Stimulated activated CD4-positive, alpha-beta T cell treated with anti-CD3 and anti-CD28 coated beads, Interleukin-4, amount 100 ng/mL, for 1 hour (primary cell): ENCODE measurements at places on chromosomes 13 and 19.

- no peak for DNase-seq
Measured at GRCh38 chr13:65011378-65011777, 2218.8 kb downstream of the PCDH9 start.

DNA sequence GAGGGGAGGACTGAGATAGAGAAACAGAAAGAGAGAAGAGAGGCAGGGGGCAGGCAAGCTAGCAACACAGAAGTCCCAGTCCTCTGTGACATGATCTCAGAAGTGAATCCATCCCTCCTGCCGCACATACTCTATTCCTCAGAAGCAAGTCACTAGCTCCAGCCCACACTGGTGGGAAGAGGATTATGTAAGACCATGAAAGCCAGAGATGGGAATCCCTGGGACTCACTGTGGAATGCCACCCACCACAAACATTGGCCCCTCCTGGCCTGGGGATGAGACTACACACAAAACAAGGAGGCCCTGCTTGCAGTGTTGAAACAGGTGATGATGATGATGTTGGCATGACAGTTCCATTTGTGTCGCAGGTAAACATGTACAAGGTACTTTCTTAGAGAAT lies 419.9 kb downstream of the IRS2 start:
- DNase-seq: no peak

GRCh38 chr13:110872768-110873638 lies 41.9 kb downstream of the ANKRD10 start:
- no peak for DNase-seq

GRCh38 chr13:84543962-84544361 lies 661.7 kb upstream of the SLITRK1 start:
- no peak for DNase-seq

GRCh38 chr13:45295536-45295935 lies 45.4 kb downstream of the TPT1 start:
- no peak for DNase-seq
